Ureter (tissue), 1 donor: ENCODE measurements at places on chromosomes 16 and 17. TPM values are rescaled to one million over a fixed set of nuclear protein-coding genes. Genes with fewer than 3 reads are reported as not detected.

Gene TK1
- 1.2 TPM for total RNA-seq

Gene EPN3
- total RNA-seq: 70.5 TPM

Gene IGSF6
- total RNA-seq: 5.2 TPM

Gene LHX1
- not detected for total RNA-seq

Gene OR1A1
- total RNA-seq: not detected

Gene ABI3
- total RNA-seq: 15.2 TPM

Gene EMP2
- total RNA-seq: 174 TPM

Gene CTCF
- 54.6 TPM for total RNA-seq

Gene AP2B1
- total RNA-seq: 164 TPM
